Activated CD4-positive, alpha-beta memory T cell treated with anti-CD3 and anti-CD28 coated beads for 36 hours (primary cell): ENCODE measurements at places on chromosomes 7 and 10. TPM values are rescaled to one million over a fixed set of nuclear protein-coding genes. Genes with fewer than 3 reads are reported as not detected.
A peak's percentile ranks its signal among the peaks of the same experiment; 100 is the strongest.

GRCh38 chr10:6211671-6212635 lies 9.2 kb downstream of the PFKFB3 start:
- DNase-seq = no peak

DNA sequence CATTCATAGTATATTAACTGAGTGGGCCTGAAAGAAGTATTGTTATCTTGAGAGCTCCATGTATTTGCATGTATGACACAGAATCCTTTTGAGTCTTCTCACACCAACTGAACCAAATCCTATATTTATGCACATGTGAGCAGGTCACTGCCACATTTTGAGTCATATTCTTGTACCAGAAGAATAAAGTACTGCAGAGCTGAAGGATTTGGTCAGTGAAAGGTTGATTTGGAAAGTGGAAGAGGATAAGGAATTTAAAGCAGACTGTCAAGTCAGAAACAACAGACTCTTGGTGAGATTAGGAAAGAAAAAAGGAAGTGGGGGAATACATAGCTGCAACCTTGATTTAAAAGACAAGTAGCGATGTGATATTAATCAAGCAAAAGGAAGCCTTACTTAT lies 121.8 kb downstream of the ARID5B start:
- no peak for DNase-seq

GRCh38 chr7:149883452-149883861 lies 9.7 kb downstream of the ATP6V0E2 start:
- peak; percentile 73 for DNase-seq

DNA sequence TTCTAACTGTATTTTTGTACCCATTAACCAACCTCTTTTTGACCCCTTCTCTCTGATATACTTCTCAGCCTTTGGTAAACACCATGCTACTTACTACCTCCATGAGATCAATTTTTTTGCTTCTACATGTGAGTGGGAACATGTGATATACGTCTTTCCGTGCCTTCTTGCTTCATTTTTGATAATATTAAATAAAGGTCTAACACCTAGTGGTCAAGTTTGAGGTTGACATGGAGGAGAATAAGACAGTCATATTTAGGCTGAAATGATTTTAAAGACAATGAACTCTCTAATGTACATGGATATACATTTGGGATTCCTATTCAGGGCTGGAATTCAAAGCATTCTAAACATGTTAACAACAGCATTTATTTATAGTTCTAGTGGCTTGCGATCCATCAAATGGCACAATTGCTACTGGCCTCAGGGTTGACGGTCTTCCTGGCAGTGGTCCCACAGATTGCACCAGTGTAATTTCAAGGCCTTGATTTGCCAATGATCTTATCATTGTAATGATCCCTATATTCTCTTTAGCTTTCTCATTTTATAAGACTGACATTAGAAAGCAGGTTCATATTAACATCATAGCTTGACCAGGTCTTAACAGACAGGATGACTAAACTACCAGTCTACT lies 315.9 kb upstream of the ETV1 start:
- no peak for DNase-seq

ADCY1 gene
- total RNA-seq = 0.58 TPM
